ENCODE measurements at places on chromosomes 1 and 21.

GRCh38 chr1:22646384-22646783, 3.0 kb downstream of the C1QC start:
- no peak for DNase-seq

- DNase-seq = no peak
Observed at GRCh38 chr1:34746785-34747637, 7.8 kb upstream of the GJB5 start.

DNA sequence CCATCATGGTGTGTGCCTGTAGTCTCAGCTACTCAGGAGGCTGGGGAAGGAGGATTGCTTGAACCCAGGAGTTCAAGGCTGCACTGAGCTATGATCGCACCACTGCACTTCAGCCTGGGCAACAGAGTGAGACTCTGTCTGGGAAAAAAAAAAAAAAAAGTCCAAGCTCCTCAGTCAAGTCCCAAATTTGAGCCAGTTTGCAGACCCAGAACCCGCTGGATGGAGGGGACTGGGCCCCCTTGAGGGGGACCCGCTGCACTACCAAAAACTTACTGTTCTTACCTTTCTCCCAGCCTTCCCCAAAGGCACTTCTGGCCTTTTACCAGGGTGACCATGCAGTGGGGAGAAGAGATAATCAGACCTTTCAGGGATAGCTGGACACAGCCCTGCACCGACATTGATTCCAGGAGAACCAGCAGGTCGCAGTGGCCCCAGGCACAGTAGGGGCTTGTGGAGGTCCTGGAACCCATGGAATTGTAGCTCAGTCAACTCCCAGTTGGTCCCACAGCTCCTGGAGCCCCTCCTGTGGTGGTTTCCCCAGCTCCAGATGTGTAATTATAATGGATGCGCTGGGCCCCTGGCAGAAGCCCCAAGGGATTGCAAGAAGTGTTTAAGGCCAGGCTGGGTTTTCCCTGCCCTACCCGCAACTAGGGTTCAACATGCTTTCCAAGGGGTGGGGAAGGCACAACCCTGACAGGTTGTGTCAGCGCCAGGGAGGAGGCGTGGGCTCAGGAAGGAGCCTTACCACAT, 4.1 kb upstream of the WNT9A start:
- no peak for DNase-seq

DNA sequence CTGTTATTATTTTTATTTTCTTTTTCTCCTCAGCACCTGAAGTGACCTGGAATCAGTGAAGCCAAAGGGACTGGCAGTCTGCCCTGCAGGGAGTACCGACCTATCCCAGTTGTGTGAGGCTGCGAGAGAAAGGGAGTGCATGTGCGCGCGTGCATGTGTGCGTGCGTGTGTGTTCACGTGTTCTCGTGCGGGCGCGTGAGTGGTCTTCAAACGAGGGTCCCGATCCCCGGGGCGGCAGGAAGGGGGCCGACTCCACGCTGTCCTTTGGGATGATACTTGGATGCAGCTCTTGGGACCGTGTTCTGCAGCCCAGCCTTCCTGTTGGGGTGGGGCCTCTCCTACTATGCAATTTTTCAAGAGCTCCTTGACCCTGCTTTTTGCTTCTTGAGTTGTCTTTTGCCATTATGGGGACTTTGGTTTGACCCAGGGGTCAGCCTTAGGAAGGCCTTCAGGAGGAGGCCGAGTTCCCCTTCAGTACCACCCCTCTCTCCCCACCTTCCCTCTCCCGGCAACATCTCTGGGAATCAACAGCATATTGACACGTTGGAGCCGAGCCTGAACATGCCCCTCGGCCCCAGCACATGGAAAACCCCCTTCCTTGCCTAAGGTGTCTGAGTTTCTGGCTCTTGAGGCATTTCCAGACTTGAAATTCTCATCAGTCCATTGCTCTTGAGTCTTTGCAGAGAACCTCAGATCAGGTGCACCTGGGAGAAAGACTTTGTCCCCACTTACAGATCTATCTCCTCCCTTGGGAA, 123.3 kb downstream of the PRDM2 start:
- DNase-seq = no peak

DNA sequence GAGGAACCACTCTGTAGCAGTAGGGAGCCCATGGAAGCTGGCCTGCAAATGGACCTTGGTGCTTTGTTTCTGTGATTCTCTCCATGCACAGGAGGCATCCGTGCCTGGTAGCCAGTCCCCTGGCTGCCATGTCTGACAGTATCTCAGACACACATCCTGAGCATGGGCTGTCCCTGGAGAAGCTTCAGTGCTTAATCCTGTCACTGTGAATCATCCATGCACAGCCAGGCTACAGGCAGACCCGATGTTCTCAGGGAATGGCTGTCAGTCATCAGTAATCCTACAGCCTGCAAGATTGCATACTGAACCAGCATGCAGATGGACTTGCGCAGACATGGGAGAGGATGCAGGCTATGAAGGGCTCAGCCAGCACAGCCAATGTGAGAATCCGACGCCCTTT, 606.3 kb upstream of the PLXNA2 start:
- DNase-seq = no peak

GRCh38 chr21:39115576-39116235, 67.5 kb downstream of the PSMG1 start:
- no peak for DNase-seq

- no peak for DNase-seq
Observed at GRCh38 chr21:41567901-41568510, 60.0 kb upstream of the TMPRSS2 start.

- no peak for DNase-seq
Observed at GRCh38 chr1:100799954-100800612, 80.5 kb downstream of the VCAM1 start.

DNA sequence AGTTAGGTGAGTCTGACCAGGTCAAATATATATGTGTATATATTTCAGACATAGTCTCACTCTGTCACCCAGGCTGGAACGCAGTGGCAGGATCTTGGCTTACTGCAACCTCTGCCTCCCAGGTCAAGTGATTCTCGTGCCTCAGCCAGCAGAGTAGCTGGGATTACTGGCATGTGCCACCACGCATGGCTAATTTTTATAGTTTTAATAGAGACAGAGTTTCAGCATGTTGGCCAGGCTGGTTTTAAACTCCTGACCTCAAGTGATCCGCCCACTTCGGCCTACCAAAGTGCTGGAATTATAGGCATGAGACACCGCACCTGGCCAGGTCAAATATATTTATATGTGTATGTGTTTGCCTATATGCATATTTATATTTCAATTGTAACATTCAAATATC, 581.5 kb upstream of the B3GALT2 start:
- no peak for DNase-seq

DNA sequence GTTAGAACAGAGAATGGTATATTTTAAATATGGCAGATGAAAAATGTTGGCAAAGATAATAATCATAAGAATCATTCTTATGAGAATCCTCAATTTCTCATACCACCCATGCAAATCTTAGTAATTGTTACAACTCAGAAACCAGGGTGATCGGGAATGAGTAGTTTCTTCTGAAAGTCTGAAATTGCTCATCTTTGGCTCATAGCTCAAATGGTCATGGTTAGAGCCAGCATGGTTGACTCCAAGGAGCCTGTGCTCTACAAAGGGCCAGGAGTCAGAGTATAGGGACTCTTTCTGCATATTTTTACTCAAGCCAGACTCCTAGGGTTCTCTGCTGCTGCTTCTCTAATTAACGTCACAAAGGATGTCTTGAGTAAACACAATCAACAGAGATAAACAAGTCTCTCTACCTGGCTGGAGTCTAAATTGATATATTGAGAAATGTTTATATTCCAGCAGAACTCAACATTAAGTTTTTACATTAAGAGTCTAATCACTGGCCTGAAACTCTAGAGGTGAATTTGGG, 1.9 kb upstream of the ETV3 start:
- no peak for DNase-seq

DNA sequence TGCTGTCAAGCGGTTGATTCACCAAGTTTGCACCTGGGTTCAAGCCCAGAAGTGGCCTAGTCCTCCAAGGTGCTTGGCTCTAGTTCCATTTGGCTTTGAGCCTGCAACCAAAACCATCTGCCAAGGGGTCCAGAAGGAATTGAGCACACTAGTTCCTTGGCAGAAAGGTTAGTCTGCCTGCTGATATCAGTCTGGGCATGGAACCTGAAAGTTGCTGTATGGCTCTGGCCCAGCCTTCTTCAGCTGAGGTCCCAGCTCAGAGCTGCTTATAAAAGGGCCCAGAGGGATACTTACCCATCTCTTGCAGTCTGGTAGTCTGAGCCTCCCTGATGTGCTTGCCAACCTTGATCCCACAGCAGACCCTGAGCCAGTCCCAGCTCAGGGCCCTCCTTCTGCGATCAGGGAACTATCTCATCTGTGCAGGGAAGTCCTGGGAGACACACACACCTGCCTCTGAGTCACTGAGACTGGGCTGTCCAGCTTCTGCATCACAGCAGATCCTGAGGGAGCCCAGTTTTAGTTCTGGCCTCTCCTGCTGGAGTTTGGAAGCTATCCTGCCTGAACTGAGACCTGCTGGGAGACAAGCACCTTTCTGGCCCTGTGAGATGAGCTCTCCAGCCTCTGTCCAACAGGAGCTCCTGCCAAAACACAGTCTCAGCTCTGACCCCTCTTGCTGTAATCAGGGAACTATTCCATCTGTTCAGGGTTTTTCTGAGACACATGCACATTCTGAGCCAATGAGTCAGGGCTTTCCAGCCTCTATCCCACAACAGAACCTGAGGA, 75.8 kb downstream of the CTH start:
- DNase-seq = peak; percentile 12

DNA sequence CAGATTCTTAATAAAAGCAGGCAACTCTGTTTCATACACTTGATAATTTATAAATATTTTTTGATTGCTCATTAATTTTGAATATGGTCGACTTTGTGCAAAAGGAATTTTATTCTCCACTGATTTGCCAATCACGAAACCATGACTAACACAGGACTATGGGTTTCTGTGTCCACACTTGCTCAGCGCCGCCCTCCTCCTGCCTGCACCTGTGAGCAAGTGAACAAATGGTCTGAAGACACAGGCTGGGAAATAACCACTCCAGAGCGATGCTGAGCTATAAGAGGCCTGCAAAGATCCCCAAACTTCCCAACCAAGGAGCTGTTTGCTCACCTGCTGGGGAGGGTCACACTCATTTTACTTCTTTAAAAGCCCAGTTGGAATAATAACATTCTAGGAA, 19.6 kb downstream of the ABCB10 start:
- no peak for DNase-seq

GRCh38 chr1:208326033-208326432, 81.8 kb upstream of the PLXNA2 start:
- DNase-seq = no peak

- DNase-seq = no peak
Observed at GRCh38 chr1:4509206-4509605, 145.2 kb upstream of the AJAP1 start.

GRCh38 chr1:234724516-234725176, 114.7 kb upstream of the IRF2BP2 start:
- DNase-seq = peak; percentile 99

- no peak for DNase-seq
Observed at GRCh38 chr1:209238356-209238755, 345.2 kb upstream of the CAMK1G start.

DNA sequence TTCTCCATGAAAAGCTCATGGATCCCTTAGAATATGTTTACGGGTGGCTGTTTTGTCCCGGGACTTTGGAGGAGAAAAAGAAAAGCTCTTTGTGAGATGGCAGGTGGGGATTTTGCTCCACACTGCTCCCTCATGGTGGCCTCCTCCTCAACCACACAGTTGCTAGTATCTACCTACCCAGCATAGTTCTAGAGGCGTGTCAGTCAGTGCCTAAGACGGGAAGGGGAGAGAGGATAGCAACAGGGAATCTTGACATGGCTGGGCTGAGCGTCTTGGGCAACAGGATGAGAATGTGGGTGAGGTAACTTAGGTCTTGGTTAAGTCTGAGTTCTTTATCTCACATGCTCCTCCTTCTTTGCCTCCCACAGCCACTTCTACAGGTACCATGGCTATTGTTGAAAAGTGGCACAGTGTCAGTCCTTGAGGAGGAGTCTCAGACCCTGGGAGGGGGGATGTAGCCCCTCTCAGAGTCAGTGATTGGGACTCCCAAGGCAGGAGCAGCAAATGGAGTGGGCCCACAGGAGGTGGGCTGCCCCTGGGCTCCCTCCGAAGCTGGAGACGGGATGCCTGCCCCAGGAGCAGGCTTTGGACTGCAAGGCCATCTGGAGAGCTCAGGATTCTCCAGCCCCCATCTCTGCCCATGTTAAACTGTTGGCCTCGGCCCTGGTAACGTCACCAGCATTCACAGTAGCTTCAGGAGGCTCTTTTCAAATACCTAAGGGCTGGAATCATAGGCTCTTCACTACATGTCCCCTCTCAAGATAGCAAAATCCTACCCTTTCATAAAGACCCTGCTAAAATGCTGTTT, 75.4 kb downstream of the TENT5C start:
- no peak for DNase-seq

GRCh38 chr1:198873696-198874230, 234.9 kb downstream of the PTPRC start:
- no peak for DNase-seq

DNA sequence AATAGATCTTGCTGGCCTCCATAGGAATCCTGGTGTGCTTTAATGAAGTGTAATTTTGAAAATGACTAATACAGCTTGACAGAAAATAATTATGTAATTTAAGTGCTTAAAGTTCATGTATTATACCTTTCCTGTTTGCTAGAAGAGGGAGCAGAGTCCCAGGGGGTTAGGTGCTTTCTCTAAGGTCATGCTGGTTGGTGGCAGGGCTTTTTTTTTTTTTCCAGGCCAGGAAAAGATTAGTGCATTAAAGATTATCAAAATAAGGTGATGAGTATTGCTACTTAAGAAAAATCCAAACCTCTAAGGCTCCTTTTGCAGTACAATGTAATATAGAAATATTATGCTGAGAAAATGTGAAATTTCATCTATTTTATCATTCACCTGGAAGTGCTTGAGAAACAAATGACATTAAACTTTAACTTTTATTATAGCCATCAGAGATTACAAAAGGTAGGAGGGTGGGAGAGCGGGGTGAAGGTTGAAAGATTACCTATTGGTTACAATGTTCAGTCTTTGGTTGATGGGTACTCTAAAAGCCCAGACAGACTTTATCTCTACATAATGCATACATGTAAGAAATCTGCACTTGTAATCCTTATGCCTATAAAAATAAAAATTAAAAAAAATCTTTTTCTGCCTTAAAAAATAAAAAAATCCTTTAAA, 110.8 kb downstream of the RABGAP1L start:
- no peak for DNase-seq

- no peak for DNase-seq
Observed at GRCh38 chr1:109207467-109208103, 6.1 kb upstream of the SARS1 start.

DNA sequence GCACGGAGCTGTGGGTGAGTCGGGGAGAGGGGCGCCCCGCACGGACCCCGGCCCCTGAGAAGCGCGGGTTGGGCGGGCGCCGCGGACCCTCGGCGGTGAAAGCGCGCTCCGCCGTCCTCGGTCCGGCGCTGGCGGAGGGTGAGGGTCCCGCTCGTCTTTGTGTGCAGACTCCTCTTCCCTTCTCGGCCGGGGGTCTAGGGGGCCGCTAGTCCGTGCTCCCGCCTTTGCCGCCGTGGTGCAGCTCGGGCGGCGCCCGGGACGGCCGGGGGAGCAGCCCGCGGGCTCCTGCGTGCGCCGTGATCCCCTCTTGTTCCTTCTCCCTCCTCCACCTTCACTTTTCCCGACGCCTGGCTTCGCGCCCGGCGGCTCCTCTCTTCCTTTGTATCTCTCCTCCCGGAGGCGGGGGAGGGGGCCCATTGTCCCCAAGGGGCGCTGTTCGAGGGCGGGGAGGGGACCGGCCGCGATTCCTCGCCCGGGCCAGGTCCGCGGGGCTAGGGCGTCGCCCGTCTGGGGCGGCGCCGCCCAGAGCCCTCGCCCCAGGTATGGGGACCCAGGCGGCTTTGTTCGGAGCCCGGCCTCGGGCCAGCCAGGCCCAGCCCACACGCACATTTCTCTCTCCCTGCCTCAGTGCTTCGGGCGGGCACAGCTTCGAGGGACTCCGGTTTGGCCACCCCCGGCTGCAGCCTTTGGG, 519 bp downstream of the FNBP1L start:
- peak; percentile 28 for DNase-seq
